ENCODE measurements at places on chromosomes 3 and 15.

DNA sequence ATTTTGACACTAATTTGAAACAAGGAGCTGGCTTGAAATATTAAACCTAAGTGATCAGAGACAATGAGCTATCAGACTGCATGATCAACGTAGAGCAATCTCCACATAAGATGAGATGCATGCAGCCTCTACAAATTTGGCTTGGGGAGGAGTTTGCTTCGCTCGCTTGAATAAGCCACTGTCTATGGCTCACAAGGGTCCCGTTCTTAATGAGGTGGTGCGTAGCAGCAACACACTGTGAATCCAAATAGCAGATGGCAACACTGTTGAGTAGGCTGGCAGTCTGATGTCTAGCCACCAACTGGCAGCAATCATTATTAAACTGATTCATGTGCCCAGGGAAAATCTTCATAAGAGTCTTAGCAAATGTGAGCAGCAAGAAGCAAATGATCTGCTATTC, 125.4 kb upstream of the CCDC54 start:
- no peak for DNase-seq

DNA sequence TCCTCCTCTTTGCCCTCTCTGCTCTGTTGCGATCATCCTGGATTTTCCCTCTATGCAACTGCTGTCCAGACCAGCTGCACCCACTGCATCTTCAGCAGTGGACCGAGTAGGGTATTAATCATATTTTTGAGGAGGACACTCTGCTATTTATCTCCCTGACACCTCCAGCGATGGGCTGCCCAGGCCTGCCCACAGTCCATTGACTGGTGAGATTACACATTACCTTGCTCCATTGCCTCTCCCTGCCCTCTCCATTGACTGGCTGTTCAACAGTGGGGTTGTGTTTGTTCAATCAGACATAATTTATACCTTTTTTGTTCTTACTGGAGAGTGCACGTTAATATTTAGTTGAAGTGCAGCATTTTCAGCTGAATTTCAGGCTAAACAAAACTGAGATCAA, 559.3 kb upstream of the ARRDC4 start:
- no peak for DNase-seq

GRCh38 chr3:86563400-86563970, 427.5 kb downstream of the VGLL3 start:
- DNase-seq, result peak; percentile 72

DNA sequence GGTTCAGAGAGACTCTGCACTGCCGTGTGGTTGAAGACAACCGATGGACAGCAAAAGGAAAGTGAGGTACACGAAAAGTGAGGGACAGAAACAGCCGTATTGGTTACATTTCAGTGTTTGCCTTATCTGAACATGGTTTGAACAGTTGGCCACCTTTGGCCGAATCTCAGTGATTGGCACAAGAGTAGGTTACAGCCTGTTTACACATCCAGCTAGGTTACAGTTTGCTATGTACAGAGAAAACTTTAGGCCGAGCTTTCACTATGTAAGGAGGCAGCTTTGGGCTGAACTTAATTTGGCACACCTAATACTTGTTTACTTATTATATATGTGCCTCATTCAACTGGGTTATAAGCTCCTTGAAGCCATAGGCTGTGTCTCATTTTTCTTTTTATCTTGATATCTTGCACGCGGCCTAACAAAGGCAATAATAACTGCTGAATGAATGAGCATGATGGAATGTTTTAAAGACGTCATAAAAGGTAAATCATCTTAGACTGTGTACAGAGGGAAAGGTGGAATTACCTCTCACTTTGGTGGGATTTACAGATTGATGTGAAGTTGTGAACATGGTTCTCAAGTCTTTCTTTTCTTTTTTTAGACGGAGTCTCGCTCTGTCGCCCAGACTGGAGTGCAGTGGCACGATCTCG, 17.2 kb upstream of the GREM1 start:
- DNase-seq, result no peak

DNA sequence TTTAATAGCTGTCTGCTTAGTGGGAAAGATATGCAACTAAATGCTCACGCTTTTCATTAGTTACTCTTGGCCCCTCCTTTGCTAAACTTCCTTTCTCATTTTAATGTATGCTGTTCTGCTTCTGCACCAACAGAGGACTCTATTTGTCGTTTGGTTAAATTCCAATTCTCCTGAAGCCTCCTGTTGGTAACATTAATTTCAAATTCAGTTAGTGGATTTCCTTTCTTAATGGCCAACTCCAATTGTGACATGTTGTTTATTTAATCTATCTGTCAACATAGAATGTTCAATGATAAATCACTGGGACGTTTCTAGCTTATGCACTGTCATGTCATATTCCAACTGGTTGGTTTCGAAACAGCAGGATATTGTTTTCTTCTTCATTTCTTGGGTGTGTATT, 467.4 kb upstream of the BCHE start:
- no peak for DNase-seq

DNA sequence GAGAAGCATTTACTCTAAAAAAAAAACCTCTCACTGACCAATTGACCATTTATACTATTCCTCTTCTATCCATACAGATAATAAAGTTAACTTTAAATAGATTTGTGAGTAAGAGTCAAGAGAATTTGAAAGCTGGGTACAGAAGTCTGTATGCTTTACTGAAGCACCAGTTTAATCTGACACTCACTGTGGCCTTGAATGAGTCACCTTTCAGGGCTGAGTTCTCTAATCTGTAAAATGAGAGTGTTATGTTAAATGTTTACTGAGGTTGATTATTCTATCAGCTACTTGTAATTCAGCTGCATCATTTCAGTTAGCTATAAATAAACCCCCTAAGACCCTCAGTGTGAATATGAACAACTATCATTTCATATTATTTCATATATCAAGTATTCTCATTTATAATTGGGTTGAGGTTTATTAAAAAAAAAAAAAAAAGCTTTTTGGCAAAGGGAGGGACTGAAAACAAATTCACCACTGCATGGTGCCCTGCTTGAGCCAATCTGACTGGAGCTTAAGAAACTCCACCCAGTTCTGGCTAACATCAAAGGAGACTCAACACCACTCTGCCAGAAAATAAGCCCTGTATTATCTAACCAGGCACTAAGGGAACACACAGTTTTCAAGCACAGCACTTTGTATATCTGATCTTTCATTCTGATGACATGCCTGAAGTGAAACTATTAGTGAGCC, 2.8 kb downstream of the MAP4 start:
- peak; percentile 72 for DNase-seq

DNA sequence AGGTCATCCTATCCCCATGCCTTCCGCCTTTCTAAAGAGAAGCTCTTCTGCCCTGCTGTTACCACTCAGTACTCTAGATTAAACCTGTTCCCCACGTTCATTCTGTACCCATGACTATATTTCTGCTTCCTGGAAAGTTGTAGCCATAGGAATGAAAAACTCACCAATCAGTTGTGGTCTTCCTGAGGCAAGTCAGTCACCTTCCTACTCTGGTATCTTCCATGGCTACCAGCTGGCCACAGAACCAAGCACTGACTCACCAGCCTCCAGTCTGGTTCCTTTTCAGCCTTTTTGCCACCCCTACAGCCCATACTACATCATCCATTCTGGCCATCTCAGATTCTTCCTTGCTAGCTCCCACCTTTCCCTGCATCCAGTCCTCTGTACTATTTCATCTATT, 46.4 kb downstream of the TMEM44 start:
- DNase-seq, result no peak

GRCh38 chr3:187571701-187572100, 98.5 kb downstream of the SST start:
- no peak for DNase-seq

GRCh38 chr3:159139326-159139725, 337.5 kb downstream of the MFSD1 start:
- no peak for DNase-seq

GRCh38 chr3:170836491-170836890, 33.5 kb downstream of the RPL22L1 start:
- DNase-seq, result no peak

DNA sequence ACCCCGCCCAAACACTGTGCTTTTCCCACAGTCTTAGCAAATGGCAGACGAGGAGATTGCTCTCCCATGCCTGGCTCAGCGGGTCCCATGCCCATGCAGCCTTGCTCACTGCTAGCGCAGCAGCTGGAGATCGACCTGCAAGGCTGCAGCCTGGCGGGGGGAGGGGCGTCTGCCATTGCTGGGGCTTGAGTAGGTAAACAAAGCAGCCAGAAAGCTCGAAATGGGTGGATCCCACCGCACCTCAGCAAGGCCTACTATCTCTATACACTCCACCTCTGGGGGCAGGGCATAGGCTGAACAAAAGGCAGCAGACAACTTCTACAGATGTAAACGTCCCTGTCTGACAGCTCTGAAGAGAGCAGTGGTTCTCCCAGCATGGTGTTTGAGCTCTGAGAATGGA, 27.2 kb upstream of the WDR5B start:
- no peak for DNase-seq

DNA sequence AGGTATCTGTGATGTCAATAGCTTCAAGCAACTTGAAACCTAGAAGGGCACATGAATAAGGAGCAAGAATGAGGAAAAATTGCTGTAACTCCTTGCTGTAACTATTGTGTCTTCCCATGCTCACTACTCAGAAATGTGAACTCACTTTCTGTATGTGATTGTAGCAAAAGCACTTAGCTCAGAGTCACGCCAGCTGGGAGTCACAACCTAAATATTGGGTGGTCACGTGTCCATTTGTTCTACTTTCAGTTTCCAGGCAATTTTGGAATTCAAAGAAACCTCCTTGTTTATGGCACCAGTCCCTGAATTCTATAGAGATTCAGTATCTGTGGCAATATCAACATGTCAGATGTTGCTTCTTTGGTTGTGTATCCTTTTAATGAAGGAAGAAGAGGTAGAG, 241.6 kb upstream of the AZI2 start:
- DNase-seq, result no peak

- no peak for DNase-seq
These were observed 500.6 kb downstream of the PYDC2 start for GRCh38 chr3:191961529-191961928.

DNA sequence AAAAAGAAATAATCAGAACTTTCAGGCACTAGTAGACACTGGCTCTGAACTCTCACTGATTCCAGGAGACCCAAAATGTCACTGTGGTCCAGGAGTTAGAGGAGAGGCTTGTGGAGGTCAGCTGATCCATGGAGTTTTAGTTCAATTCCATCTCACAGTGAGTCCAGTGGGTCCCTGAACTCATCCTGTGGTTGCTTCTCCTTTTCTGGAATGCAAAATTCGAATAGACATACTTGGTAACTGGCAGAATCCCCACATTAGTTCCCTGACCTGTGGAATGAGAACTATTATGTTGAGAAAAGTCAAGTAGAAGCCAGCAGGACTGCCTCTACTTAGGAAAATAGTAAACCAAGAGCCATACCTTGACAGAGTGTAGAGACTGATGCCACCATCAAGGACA, 87.3 kb upstream of the OXTR start:
- no peak for DNase-seq

GRCh38 chr15:69067296-69067695, 52.8 kb downstream of the NOX5 start:
- DNase-seq, result no peak

GRCh38 chr3:58005669-58006068, 2.6 kb upstream of the FLNB start:
- DNase-seq, result no peak

- no peak for DNase-seq
These were observed 81.1 kb downstream of the CCK start for GRCh38 chr3:42184651-42185443.

GRCh38 chr15:90618330-90619125, 88.8 kb downstream of the CRTC3 start:
- DNase-seq, result peak; percentile 52

- DNase-seq, result no peak
These were observed 46.5 kb upstream of the FSTL1 start for GRCh38 chr3:120497336-120497735.

DNA sequence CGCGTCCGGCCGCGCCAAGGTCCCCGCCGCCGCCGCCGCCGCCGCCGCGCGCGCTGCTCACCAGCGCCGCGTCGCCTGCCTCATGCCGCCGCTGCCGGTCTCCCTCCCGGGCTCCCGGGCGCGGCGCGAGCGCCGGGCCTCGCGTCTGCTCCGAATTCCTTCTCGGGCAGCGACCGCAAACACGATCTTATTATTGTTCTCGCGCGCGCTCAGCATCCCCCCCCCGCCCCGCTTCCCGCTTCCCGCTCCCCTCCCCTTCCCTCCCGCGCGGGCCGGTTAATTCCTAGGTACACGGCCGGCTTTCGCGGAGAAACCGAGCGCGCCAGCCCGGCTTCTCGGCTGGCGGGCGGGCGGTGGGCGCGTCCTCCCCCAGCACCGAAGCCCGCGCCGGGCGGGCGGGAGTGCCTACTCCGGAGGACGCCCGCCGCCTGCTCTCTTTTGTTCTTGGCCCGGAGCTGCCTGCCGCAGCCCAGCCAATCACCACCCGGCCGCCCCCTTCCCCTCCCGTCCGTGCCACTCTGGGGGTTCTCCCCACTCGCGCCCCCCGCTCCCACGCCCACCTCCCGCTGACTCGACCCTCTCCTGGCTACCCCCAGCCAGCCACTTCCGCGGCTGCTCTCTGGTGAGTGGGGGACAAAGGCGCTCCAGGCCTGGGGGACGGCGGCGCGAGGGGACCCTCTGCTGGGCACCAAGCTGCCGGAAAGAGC, at the start of gene HDGFL3:
HDGFL3 (minus strand) TSS at position 164 of the 707 bp plus-strand sequence. CDS start 409 bp downstream, outside the sequence.
- DNase-seq, result no peak

- DNase-seq, result no peak
These were observed 15.2 kb downstream of the CA12 start for GRCh38 chr15:63366451-63366850.

- no peak for DNase-seq
These were observed 223.8 kb downstream of the RSRC1 start for GRCh38 chr3:158333736-158334135.

DNA sequence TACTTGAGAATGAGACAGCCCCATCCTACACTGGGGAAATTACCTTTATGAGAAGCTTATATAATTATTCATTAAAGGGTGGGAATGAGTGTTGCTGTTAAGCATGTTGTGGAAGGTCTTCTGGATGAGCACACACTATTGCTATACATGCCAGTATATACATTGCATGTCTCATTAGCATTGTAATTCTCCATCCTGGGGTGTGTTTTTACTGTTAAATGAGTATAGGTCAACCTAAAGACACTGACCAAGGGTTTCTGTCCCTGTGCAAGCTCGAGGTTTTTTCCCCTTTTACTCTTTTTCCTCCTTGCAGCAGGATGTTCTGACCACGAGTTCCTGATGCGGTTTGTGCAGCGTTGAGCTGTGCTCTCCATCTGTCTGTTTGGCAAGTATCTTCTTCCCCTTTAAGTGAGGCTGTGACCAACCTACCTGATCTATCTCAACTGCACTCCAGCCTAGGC, 7.2 kb upstream of the IVD start:
- no peak for DNase-seq

GRCh38 chr3:120420928-120421551, 29.8 kb downstream of the FSTL1 start:
- DNase-seq, result no peak

GRCh38 chr3:17935222-17935621, 192.8 kb upstream of the TBC1D5 start:
- no peak for DNase-seq

- no peak for DNase-seq
These were observed 1.6 kb downstream of the WDR72 start for GRCh38 chr15:53757906-53758305.

DNA sequence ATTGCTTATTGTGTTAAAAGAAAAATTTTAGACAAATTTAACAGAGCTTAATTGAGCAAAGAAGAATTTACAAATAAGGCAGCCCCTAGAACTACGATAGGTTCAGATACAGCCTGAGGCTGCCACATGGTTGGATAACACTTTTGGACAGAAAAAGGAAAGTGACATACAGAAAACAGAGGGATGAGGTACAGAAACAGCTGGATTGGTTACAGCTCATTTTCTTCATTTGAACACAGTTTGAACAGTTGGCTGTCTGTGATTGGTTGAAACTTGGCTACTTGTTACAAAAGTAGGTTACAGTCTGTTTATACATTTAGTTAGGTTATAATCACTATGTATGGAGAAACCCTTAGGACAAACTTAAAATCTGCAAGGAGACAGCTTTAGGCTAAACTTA, 46.0 kb downstream of the STARD9 start:
- DNase-seq, result no peak

Data from NCI-H2029 treated with DMSO at 0.1 percent for 48 hours (cell line).